ENCODE measurements at places on chromosomes 16 and 17.

- no peak for DNase-seq
Measured at GRCh38 chr16:80040814-80041213, 440.3 kb upstream of the MAF start.

DNA sequence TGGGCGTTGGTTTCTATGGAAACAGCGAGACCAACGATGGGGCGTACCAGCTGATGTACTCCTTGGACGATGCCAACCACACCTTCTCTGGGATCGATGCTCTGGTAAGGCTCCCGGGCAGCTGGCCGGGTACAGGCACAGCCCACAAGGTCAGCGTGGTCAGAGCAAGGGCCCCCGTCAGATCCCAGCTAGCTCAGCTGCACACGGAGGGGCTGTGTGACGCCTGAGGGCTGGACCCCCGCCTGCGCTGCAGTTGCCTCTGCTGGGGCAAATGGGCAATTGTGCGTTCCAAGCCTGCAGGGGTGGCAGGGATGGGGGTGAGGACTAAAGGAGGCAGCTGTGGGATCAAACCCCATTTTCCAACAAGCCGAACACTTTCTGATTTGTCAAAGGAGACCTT, 17.5 kb downstream of the TTYH2 start:
- no peak for DNase-seq

DNA sequence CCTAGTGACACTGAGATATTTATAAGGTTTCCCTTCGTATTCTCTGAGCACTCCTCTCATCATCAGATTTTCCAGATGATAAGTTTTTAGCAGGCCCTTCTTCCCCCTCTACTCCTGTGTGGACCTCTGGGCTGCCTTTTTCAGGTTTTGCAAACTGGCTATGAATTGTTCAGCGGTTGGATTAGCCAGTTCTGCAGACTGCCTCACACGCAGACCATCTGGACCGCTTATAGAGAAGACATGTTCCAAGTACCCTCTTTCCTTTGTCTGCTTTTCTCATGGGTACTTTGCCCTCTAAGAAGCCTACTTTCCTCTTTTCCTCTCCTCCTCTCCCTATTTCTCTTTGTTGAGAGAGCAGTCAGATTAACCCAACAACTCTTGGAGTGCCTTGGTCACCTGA, 111.6 kb downstream of the GRIN2A start:
- no peak for DNase-seq

- no peak for DNase-seq
Measured at GRCh38 chr16:1470481-1471251, 4.2 kb downstream of the CLCN7 start.

DNA sequence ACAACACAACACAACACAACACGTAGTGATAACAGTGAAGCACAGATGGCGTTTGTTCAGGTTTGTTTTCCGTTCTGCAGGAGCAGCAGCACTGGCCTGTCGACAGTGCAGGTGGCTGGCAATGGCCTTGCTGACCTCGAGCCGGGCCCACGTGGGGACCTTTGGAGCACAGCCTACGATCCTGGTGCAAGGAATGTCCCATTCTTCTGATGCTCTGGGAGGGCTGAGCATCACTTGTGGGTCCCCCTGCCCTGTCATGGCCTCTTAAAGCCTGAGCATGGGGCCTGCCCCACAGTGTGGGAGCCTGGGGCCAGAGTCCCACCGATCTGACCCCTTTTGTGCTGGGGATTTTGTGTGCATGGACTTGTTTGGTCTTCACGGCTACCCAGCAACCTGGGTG, 6.8 kb downstream of the MAP2K3 start:
- DNase-seq = no peak

DNA sequence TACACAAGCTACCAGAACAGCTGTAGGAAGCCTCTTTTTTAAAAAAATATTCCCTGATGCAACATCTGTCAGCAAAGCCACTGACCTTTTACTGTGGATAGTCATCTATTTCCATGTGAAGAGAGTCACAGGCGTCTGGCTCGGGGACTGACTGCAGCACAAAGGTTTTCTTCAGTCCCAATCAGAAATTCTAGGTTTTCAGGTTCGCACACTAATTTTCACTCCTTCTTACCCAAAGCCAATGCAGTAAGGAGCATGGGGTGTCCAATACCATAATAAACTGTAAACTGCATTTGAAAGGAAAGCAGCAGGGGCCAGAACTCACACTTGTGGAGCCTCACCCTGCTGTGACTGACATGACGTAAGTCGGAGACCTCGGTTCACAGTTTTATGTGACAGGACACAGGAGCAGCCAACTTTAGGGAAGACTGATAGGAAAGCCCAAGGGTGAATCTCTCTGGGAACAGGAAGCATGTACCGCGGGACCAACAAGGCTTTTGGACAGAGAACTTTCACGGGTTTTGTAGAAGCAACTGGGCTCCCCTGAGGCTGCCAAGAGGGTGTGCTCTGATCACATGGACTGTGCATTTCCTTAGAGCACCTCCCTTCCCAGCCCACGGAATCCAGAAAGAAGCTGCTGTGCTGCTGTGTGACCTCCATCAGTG, 9.1 kb upstream of the TMEM100 start:
- no peak for DNase-seq

DNA sequence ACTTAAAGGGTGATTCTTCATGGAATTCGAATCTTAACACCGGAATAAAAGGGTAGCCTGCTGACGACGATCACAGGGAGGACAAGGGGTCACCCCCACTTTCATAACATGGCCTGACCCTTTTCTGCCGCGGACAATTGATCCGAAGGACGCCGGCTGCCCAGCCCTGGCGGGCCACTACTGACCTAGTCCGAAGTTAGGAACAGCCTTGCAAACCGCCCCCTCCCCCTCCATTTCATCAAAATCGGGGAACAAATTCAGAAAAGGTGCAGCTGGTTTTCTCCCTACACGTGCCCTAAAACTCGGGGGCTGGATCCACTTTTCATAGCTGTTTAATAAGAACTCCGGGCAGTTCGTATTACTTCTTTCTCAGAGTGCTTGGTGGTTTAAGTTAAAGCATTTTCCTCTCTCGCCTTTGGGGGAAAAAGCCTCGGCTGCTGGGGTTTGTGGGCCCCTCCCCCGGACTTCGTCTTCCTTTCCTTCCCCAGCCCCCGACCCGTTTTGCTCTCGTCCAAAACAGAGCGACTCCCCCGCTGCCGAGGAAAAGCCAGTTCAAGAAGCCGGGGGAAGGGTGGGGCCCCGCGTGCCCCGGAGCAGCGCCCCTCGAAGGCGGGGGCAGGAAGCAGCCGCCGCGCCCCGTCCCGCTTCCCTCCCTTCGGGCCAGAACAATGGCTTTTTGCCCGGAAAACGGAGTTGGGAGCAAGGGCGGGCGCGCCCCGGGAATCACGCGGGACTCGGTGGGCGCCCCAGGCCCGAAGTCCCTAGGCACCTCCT, 641 bp upstream of the CBX2 start:
- DNase-seq = peak; percentile 59

DNA sequence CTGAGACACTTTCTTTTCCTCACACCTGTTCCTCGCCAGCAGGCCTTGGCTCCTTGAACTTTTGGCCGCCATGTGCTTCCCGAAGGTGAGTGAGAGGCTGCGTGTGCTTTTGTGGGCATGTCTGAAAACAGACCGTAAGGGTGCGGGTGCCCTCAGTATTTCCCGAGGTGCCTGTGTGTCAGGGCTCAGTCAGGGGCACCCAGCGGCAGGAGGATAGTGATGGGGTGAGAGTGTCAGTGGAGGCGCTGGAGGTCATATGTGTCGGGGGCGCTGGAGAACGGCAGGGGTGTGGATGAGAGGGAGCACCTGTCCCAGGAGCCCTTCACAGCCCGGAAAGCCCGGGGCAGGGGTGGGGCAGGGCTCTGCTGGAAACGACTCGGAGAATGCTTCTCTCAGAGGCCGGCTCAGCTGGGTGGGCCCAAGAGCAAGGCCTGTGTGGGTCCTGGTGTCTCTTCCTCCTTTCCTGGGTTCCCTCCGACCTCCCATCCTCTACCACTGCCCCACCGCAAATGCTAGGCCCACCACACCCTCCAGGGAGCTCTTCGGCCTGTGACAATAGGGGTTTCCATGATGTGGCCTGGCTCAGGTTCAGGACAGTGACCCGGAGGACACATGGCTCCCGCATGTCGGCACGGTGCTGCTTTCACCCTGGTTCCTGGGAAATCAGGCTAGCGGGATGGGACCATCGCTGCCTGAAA, 451 bp downstream of the IL32 start:
- DNase-seq = no peak

- DNase-seq = no peak
Measured at GRCh38 chr17:17636272-17636885, 44.9 kb upstream of the PEMT start.

DNA sequence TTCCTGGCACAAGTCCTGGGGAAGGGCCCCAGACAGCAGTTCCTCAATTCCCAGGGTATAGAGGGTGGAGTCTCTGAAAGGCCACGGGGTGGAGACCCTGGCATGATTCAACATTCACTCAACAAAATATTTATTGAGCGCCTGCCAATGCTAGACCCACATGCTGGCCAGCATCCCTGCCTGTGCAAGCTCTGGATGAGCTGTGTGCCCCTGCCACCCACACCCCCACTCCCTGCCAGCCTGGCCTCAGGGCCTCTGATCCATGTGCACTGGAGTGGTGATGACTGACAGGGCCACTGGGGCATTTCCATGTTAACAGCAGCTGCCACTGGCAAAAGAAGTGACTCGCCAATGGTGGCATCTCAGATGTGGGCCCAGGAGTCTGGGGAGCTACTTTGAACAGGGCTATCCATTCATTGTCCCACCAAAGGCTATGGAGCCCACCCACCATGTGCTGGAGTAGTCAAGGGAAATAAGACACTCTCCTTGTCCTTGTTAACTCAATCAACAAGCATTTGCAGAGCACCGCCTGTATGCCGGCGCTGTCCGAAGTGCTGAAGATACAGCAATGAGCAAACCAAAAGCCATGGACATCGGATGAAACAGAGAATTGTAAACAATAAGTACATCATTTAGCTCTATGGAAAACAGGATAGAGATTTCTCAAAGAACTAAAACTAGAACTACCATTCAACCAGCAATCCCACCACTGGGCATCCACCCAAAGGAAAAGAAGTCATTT, 3.0 kb upstream of the PRSS22 start:
- DNase-seq = no peak

DNA sequence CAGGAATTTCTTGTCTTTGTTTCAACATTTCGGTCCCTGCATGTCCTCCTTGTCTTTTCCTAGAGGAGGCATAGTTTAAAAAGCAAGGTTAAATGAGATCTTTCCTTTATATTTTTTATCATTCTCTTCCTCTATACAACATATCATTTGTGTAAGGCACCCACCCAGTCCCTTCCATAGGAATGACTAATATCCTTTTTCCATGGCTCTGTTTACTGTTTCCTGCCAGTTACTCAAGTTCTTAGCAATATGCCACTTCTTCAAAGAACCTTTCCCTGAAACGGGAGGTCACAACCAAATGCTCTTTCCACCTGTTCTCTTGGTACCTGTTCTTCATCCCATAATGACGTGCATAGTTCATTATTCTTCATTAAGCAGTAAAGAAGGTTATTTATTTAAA, 1237.1 kb upstream of the GOT2 start:
- no peak for DNase-seq

DNA sequence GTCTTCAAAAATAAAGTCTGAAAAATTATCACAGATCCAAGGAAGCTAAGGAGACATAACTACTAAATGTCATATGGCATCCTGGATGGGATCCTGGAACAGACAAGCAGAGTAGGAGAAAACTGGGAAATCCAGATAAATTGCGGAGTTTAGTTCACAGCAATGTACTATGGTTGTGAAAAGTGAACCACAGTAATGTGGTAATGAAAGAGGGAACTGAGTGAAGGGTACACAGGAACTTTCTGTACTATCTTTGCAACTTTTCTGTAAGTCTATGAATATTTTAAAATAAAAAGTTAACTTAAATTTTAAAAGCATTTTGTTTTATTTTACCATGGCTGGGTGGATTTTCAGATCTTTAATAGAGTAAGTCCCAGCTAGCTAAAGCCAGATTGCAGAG, 16.3 kb downstream of the SLFN12L start:
- no peak for DNase-seq

GRCh38 chr17:67151717-67152116, 93.3 kb downstream of the HELZ start:
- DNase-seq = no peak

- no peak for DNase-seq
Measured at GRCh38 chr17:64771980-64772844, 110.1 kb upstream of the SMURF2 start.

DNA sequence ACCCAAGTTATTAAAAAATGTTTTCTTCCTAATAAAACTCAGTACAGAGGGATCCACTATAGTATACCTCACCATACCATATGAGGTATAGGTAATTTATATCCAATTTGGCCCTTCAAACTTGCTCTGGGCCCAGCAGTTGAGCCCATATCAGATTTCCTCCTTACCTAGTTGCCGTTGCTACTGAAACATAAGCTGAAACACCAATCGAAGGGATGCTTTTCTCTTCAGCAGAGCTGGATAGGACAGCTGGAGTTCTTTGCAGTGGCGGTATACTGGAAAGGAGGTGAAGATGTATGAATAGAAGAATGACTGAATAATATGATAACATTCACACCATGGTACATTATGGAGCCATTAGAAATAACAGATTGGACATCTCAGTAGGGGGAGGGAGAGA, 42.7 kb downstream of the TNRC6C start:
- DNase-seq = no peak

DNA sequence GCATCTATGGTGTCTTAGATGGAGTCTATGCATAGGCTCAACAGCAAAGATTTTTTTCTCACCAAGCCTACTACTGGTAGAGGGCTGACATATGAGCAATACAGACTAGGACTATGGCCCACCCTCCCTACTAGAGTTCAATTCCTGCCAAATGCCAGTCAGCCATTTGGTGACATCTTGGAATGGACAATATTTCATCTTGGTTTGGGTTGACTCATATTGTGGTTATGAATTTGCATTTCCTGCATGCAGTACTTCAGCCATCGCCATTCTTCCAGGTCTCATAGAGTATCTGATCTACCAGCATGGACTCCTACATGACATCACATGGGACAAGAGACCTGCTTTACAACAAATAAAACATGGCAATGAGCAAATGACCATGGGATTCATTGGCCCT, 778.1 kb upstream of the SOX9 start:
- no peak for DNase-seq

DNA sequence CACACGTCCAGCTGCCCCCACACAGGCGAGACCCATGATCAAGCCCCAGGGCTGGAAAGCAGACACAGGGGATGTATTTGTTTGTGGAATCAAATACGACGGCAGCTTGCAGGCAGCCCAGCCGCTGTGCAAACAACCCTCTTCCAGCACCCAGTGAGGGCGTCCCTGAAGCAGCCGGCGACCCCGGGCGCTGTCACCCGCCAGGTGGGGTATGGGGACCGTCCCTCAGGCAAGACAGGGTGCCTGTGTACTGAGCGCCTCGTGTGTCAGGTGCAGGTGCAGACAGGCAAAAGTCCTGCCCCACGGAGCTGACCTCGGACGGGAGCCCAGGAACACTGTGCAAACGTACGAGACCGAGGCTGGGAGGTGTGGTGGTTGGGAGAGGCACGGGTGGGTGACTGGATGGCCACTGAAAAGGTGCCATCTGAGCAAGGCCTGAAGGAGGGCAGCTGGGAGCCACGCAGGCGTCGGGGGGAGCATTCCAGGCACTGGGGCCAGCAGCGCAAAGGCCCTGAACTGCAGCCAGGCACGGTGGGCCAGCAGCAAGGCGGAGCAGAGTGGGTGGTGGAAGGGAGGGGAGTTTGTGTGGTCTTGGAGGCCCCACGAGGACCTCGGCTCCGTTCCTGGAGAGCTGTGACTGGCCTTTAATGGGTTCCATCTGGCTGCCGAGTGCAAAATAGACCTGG, 48.5 kb downstream of the CBFA2T3 start:
- no peak for DNase-seq
